ENCODE measurements at places on chromosomes 13 and 19.
A peak's percentile ranks its signal among the peaks of the same experiment; 100 is the strongest.

DNA sequence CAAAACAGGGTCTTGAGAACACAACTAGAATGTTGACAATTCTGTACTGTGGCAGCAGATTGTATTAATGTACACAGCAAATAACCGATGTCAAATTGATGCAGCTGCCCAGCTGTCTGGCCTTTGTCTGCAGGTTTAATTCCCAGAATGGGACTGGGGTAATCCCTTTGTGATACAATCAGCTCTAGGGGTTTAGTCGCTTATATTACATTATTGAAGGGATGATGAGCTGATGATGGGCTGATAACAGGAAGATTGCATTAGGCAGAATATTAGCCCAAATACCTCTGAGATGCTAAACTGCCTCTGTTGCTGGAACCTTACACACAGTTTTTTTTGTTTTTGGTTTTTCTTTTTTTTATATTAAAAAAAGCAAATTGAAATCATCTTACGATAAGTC is 265.0 kb downstream of the RBM26 start:
- DNase-seq: no peak

- no peak for DNase-seq
Observed at GRCh38 chr19:5635427-5635826, 12.5 kb downstream of the SAFB start.

DNA sequence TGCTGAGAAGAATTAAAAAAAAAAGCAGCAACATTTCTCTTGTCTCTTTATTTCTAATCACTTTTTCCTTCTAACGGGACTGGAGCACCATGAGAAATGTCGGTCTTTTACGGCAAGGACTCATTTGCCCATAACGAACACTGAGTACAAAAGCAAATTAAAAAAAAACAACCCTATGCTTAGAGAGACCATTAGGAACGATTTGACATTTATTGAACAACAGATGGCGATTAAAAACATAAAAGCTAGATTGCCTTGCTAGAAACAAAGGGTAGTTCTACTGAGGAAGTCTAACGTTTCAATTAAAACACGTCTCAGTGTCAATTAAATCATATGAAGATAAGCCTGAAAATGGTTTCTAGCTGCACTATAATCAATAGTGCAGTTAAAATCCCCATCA is 51.1 kb downstream of the OLFM4 start:
- no peak for DNase-seq

DNA sequence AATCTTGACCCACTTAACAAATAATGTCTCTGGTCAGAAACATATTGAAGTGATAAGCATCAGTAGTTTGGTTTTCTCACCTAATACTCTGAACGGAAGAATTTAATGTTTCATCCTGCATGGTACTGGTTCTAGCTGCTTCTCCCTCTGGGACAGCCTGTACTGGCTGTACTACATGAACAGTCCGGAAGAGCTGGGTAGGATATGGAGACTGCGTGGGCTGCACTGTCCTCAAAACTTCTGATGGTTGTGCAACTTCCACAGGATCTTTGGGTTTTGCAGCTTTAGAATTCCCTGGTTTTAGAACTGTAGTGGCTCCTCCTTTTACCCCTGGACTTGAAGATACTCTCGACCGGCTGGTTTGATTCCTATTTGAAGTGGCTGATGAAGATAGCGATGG is 78.3 kb downstream of the ELF1 start:
- no peak for DNase-seq

- peak; percentile 45 for DNase-seq
Observed at GRCh38 chr19:15432018-15432494, 13.3 kb upstream of the AKAP8L start.

- DNase-seq: no peak
Observed at GRCh38 chr19:31804668-31805067, 455.4 kb upstream of the TSHZ3 start.

- no peak for DNase-seq
Observed at GRCh38 chr13:73902847-73903246, 231.4 kb downstream of the KLF12 start.

- DNase-seq: no peak
Observed at GRCh38 chr13:83498481-83499190, 383.6 kb downstream of the SLITRK1 start.

DNA sequence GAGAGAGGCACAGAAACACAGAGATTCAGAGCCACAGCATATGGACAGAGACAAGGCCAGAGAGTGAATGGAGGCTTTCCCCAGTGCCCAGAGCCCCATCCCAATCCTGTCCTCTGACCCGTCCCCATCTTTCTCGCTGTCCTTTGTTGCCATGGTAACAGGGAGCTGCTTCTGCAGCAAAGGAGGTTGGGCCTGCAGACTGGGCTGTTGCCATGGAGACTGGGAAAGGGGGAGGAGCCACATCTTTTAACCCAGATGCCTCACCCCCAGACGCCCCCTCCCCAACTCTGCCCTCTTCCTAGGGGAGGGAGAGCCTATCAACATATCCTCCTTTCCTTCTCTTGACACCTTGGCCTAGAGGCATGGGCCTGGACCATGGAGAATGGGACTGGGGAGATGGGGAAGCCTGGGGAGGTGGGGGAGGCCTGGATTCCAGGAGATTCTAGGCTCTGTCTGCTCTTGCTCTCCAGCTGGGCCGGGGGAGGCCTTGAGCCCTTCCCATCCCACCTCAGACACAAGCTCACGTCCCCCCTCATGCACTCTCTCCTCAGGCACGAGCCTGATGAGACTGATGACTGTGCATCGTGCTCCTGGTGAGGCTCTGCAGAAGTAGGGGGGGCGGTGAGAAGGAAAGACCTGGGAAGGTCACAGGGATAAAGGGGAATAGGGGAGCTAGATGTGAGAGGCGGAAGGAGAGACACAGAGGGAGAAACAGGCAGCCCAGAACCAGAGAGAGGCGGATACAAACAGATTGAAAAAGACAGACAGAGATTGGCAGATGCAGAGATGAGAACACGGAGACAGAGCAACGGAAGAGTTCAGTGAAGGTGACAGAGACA is 2.1 kb upstream of the ATP1A3 start:
- no peak for DNase-seq

- DNase-seq: no peak
Observed at GRCh38 chr13:49936968-49937273, 781 bp upstream of the SPRYD7 start.

GRCh38 chr19:30932854-30933253 is 416.4 kb downstream of the TSHZ3 start:
- no peak for DNase-seq

DNA sequence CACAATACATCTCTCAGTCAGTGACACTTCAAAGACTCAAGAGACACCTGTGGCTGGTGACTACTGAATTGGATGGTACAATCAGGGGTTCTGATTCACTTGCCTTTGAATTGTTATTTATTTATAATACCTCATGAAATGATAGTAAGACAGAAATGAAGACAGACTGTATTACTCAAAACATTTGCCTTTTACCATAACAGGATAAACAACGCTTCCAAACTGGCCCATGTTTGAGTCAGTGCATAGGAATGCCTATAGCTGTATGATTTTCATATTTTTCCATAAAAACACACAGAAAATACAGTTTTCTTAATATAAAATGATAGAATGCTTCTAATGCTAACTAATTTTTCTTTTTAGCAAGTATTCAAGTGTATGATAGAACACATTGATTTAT is 59.5 kb upstream of the FGF14 start:
- no peak for DNase-seq

- no peak for DNase-seq
Observed at GRCh38 chr13:25432691-25433090, 60.9 kb downstream of the ATP8A2 start.

GRCh38 chr13:26785838-26786630 is 25.4 kb upstream of the GPR12 start:
- peak; percentile 34 for DNase-seq

GRCh38 chr19:10773969-10774368 is 56.1 kb downstream of the DNM2 start:
- no peak for DNase-seq

GRCh38 chr13:32456591-32456990 is 28.7 kb upstream of the N4BP2L1 start:
- DNase-seq: no peak

GRCh38 chr19:8074501-8074900 is 21.9 kb downstream of the CCL25 start:
- DNase-seq: no peak

- no peak for DNase-seq
Observed at GRCh38 chr13:107830804-107831203, 384.5 kb downstream of the LIG4 start.

DNA sequence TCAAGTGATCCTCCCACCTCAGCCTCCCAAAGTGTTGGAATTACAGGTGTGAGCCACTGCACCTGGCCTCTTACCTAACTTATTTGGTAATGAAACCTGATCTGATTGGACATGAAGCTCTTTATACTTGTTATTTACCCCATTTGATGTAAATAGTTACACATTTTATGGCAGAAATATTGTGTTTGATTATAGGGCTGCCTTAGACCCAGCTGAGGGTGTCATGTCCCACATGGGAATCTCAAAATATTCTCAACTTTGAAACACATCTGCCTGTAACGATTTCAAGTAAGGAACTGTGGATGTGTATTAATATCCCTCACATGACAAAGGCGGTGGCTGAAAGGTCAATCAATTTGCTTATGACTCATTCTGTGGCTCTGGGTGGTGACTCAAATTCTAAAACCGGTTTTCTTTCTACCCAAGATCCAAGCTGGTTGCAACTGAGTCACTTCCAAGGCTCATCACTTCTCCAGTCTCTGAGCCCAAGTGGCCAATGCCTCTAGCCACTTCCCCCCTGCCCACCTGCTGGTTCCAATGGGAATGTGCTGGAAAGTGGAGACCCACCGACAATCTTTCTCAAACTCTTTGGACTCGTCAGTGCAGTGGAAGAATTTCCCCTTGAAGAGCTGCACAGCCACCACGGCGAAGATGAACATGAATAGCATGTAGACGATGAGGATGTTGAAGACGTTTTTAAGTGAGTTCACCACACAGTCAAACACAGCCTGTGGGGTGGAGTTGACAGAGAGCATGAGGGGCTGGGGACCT is 110.9 kb downstream of the IER2 start:
- peak; percentile 20 for DNase-seq

- no peak for DNase-seq
Observed at GRCh38 chr19:39531834-39532232, 819 bp downstream of the EID2B start.

DNA sequence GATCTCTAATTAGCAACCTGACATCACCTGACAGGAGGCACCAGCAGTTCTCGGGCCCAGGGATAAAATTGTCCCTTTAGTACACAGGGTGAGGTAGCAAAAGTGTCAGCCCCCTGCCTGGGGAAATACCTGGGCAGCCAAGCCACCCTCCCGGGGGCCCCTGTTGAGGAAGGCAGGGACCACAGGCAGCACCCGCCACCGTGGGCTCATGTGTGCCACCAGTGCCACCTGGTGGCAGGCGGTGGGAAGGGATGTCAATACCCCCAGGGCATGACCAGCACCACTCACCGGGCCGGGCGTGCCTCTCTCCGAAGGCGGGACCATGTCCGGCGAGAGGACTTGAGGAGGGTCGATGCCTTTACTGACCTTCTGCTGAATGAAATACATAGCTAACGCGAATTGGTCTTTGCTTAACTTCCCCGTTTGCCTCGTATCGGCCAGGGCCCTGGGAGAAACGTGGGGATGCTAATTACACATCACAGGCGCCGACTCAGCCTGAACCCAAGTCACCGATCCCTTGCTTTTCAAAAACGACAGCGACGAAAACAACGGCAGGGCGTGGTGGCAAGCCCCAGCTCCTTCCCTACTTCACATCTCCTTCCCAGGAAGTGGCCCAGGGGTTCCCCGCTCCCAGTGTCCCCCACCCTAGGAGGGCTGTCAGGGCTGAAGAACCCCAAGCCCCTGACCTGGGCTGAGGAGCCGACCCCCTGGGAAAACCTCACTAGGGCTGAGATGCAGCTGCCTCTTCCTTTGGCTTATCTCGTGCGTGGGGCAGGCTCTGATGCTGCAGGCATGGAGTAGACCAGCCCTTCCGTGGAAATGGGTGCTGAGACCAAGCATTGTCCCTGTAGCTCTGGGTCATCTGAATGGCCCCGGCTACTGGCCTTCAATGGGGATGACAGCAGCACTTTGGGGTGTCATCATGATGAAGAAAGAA is 53.8 kb downstream of the EPS15L1 start:
- peak; percentile 74 for DNase-seq

DNA sequence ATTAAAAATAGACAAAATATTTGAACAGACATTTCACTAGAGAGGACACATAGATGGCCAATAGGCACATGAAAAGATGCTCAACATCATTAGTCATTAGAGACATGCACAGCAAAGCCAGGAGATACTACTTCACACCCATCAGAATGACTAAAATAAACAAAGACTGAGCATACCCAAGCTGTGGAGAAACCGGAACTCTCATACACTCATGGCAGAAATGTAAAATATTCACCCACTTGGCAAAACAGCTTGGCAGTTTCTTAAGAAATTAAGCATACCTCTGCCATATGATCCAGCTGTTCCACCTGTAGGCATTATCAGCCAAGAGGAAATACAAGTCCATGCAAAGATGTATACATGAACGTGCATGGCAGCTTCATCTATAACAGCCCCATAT is 213.4 kb downstream of the TSHZ3 start:
- DNase-seq: no peak

DNA sequence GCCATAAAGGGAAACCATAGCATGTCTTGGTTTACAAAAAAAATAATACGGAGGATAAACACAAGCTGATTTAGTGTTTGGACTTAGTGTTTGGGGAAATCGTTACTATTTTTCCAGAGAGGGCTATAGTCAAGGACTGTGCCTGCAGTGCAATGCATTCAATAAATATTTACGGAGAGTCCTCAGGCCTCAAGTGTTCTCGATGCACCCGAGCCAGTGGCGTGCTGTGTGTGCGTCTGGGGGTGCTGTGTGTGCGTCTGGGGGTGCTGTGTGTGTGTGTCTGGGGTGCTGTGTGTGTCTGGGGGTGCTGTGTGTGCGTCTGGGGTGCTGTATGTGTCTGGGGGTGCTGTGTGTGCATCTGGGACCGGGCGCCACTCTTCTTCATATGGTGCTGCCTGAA is 71.7 kb upstream of the GTF3A start:
- no peak for DNase-seq

GRCh38 chr19:41265395-41266153 is 1.4 kb downstream of the HNRNPUL1 start:
- DNase-seq: peak; percentile 27

DNA sequence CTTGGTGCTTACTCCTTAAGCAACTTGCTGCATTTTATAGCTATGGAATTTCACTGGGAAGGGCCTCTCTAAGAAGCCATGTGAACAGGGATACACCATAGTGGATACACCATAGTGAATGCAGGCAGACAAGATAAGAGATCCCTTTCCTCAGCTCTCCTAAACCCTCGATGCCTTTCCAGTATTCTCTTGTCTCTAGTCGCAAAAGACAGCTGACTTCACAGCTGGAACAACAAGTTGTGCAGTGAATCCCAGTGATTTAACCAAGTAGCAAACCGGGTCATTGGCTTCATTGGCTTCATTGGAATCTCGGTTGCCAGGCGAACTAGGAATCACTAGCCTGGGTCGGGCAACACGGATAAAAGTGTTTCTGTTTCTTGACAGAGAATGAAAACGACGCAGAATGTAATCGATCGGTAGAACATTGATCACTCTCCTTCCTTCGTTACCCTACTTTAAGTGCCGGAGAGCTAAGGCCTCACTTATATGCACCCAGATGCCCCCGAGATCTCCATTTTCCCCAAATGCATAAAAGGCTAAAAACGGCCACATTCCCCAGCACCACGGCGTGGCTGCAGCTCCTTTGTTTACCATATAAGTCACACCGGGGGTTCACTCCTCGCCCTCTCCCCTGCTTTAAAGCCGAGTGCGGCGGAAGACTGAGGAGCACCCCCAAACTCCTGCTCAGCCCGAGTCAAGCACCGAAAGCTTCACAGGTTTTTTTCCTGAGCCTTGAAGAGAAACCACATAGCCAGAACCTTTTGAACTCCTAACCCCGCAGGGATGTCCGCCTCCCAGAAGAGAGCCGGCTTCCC is 674 bp downstream of the TRPC4 start:
- no peak for DNase-seq

Data from stimulated activated CD4-positive, alpha-beta T cell treated with anti-CD3 and anti-CD28 coated beads, Interleukin-2, amount 100 ng/mL, for 24 hours (primary cell).